ENCODE measurements at places on chromosomes 3 and 15.

GRCh38 chr3:77102951-77103769 lies 63.3 kb downstream of the ROBO2 start:
- no peak for DNase-seq

- DNase-seq: no peak
These were observed 18.3 kb downstream of the SUCNR1 start for GRCh38 chr3:151891721-151892120.

GRCh38 chr15:63430766-63431451 lies 49.3 kb upstream of the CA12 start:
- DNase-seq: no peak

- DNase-seq: no peak
These were observed 88.8 kb upstream of the TSEN2 start for GRCh38 chr3:12395349-12396012.

- DNase-seq: no peak
These were observed 2.2 kb upstream of the C15orf39 start for GRCh38 chr15:75199357-75199940.

DNA sequence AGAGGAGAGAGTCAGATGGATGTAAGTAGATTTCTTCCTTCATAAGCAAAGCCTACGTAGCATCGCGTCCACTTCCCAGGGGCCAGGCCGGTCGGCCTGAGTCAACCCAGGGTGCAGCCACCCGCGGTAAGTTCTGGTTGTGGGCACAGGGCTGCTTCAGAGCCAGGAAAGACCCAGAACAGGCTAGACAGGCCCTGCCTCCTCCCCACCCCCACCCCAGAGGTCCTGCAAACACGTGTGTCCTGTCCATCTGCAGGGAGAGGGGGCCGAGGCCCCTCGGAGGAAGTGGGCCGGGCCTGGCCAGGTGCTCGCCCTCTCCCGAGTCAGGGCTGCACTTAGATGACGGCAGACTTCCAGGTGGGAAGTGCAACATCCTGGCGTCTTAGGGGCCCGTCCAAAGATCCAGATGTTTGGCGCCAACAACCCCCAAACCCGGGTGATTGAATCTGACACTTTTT lies 100.8 kb upstream of the ALDH1A3 start:
- no peak for DNase-seq

DNA sequence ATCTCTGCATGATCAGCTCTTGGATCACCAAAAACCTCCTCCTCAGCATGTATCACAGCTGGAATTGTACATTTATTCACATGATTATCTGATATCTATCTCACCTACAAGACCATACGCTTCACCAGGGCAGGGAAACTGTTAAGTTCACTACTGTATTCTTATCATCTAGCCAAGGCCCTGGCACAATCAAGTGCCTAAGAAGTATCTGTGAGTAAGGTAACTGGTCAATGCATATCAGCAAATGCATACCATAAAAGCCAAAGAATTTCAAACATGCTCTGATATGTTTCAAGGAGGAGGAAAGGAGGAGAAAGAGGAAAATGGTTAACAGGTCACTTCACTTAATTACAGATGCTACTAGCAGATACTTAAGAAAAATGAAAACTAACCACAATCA lies 158.4 kb downstream of the LIPC start:
- DNase-seq: no peak

DNA sequence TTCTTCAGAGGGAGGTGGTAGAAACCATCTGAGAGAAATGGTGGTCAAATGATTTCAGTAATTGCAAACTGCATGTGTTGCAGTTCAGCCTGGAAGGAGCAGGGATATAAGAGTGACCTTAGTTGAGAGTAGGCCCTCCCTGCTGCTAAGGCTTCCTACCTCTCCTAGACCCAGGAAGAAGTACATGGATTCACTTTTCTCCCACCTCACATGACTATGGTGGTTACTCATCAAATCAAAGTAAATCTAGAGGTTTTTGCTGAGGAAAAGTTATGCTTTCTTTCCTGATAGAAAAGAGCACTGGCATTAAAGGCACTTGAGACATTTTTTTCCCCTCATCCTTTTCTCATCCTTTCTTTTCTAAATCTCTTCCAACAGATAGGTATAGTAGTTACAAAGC lies 43.2 kb upstream of the LEKR1 start:
- no peak for DNase-seq

DNA sequence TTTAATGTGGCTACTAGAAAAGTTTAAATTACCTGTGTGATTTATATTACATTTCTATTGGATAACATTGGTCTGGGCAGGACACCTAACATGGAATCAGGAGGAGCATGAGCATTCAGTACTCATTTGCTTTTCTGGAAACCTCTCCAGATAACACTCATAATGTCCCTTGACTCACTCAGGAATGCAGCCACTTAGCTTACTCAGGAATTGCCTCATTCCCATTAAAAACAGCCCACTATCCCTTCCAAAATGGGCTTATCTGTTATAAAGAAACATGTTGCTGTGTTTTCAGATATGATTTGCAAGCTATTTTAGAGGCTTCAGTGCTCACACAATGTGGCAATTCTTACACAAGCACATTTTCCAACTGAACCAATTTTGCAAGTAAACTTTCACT lies 17.1 kb downstream of the GBE1 start:
- DNase-seq: no peak

DNA sequence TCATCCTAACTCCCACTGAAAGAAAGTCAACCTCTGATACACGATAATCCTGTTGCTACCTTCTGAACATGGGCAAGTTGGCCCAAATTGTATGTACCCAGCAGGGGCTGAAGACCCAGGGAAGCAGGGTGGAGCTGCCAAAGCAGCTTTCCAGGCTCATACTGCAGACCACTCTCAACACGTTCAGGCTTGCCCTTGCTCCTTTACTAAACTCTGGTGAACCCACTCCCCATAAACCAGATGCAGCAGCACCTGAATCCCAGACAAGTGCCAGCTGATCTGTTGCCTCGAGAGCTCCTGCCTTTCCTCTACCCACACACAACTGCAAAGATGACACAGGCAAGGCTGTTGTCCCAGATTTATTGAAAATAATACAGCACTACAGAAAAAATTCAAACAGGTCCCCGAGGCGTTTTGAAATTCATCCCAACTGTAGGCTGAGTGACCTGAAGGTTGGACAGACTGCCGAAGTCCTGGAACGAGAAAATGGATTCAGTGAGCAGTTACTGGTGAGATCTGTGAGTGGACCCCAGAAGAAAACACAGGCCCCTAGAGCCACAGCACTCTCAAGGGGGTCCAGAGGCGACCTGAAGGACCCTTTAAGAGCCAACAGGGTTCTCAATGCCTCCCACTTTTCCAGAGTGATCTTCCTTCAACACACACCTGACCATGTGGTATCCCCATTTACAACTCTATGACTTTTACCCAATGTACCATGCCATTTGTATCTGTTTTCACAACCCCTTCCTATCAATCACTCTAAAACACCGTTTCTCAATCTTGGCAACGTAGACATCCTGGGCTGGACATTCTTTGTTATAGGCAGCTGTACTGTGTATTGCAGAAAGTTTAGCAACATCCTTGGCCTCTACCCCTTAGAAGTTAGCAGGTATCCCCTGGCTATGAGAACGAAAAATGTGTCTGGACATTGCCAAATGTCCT lies 3.6 kb downstream of the RPS17 start:
- no peak for DNase-seq

GRCh38 chr15:34472947-34473346 lies 35.3 kb upstream of the GOLGA8A start:
- DNase-seq: no peak

- DNase-seq: no peak
These were observed 78.6 kb downstream of the WDR49 start for GRCh38 chr3:167575000-167575600.

DNA sequence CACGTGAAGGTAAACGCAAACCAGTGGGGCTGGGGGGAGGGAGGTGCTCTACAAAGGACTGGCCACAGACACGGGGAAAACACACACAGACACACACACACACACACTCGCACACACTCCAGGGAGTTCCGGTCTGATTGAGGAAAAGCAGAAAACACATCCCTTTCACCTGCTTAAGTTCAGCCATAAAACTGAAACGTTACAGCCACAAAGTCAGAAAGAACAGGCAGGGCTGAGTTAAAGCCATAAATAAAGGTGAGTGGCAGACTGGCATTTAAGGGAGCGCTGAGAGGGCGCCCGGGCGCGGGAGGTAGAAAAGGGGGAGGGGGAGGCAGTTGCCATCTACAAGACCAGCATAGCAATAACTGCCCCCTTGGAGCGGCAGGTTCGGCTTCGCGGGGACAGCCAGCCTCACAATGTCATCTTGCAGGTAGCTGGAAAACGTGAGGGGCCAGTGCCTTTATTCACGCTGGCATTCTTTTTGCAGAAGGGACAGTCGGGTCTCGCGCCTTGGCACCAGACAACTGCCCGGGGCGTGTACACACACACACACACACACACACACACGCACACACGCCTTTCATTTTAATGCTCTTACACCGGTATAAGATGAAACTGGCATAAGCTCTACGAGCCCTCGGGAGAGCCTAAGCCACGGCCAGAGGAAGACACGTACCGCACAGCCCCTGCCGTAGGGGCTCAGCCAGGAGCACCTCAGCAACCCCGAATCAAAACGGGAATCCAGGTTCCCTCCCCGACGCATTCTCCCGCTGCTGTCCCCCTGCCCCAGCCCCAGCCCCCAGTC lies 866 bp downstream of the TNIK start:
- DNase-seq: peak; percentile 50

DNA sequence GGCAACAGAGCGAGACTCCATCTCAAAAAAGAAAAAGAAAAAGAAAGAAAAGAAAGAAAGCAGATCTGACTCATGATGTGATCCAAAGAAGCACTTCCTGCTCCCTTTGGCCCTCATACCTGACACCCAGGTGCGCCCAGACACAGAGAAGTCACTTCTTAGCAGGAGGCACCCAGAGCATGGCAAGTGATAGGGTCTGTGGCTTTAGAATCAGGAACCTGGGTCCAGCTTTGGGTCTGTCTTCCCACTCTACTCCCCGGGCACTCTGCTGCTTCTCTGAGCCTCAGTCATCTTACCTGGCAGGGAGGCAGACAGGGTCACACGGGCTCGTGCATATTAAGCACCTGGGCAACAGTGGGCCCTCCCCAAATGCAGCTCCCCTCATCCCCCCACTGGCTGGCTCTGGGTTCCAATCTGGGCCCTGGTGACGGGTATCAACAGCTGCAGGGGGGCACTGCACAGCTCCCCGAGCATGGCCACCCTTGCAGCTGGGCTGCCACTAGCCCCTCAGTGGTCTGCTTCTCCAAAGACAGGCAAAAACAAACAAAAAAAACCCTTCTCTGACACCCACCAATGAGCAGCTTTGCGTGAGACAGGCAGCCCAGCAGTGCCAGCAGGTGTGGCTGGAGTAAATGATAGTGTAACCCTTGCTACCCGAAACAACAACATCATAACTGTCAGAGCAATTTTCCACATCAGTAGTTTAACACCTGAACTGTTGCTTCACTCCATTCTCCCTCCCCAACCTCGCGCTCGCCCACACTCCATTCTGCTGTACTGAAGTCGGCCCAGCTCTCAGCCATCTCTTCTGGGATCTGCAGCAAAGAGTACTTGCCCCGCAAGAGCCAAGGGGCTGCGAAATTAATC lies 99.8 kb downstream of the MEGF11 start:
- DNase-seq: no peak

GRCh38 chr15:101615986-101616848 lies 36.0 kb downstream of the TM2D3 start:
- peak; percentile 88 for DNase-seq

DNA sequence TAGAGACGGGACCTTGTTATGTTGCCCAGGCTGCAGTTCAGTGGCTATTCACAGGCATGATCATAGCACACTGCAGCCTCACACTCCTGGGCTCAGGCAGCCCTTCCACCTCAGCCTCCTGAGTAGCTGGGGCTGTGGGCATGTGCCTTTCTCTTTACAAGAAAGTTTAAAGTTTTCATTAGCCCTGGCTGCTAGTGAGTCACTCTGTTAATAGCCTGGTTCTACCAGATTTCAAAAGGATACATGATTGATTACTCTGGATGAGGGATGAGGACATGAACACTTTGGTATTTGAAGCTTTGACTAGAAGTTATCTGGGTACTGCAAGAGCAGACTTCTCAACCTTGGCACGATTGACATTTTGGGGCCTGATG lies 95.1 kb downstream of the DHX36 start:
- DNase-seq: no peak

DNA sequence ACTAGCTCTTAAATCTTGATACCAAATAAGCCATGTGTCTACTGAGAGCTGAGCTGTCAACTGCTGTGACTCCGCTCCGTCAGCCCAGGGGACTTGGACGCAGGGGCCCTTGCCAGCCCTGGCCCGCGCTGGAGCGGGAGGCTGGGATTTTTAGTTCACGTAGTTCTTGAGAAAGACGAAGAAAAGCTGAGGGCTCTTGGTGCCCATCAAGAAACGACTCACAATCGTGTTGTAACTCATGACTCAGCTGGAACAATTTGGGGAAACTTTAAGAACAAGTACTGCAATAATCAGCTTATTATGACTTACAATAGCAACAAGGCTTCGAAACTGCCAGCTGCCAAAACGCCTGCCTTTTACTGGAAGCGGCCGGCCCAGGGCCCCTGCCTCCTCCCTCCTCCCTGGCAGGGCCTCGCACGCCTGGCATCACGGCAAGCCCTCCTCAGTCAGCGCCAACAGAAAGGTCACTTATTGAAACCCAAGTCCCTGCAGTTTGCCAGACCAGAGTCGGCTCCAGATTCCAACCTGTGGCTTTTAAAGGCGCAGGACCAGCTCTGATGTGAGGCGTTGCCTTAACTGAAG lies 60.3 kb downstream of the RGMA start:
- peak; percentile 90 for DNase-seq

DNA sequence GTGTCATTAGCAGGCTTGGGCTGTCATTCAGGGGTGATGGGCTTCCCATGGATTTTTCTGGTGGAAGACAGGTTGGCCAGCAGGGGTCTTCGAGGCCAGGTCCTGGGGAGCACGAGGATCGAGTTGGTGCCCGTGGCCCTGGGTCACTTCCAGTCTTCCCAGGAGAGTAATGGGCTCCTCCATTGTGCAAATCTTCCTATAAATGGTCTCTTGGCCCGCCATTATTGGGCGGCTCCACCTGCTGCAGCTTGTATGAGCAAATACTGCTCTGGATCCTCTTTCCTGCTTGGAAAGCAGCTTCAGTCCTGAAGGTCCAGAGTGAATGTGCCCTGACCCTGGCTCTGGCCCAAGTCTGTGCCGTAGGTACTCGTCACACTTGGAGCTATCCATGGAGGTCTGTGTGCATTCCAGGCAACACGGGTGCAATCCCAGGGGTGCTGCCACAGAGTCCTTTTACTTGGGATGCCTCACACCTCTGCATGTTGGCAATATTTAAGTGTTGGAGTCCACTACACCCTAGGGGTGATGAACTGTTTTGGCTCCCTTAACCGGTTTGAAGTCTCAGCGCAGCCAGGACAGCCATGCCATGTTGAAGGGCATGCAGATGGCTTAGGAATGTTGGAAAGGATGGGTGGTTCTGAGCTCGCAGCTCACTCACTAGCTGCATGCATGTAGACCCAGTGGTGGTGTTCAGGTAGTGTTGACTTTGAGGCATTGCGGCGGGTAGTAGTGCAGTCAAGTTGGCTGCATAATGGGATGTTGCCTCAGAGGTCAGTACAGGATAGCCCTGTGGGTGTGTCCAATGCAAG lies 97.6 kb downstream of the SNRPN start:
- no peak for DNase-seq
